ENCODE measurements at places on chromosomes 7 and 10.
A peak's percentile ranks its signal among the peaks of the same experiment; 100 is the strongest.

DNA sequence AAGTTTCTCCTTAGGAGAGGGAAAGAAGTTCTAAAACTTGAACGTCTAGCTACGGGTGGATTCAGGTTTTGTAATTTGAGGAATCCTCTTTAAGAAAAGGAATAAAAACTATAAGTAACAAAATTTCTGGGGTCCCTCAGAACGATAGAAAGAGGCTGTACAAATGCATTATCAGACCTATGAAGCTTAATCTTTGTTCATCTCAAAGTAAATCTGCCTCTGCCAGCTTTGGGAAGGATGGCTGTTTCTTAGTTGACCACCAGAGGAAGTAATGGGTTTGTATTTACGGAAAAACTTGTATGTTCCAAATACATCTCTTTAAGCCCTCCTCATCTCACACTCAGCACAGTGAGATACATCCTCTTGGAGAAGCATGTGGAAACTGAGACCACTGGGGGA, 864 bp downstream of the PSTK start:
- no peak for DNase-seq

GRCh38 chr7:138008588-138009349, 6.9 kb upstream of the CREB3L2 start:
- DNase-seq, result no peak

DNA sequence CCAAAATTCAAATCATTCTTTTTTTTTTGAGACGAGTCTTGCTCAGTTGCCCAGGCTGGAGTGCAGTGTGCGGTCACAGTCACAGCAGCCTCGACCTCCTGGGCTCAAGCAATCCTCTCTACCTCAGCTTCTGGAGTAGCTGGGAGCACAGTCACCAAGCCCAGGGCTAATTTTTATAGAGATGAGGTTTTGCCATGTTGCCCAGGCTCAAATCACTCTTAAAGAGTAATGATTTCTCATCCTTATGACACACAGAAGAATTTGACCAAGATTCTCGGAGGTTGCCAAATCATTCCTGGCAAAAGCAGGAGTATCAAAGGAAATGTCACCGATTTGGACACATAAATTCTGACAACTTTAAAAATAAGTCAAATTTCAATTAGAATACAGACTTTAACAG, 39.1 kb downstream of the SIRT1 start:
- DNase-seq, result no peak

- no peak for DNase-seq
These were observed 7.8 kb upstream of the NOC3L start for GRCh38 chr10:94370501-94370900.

DNA sequence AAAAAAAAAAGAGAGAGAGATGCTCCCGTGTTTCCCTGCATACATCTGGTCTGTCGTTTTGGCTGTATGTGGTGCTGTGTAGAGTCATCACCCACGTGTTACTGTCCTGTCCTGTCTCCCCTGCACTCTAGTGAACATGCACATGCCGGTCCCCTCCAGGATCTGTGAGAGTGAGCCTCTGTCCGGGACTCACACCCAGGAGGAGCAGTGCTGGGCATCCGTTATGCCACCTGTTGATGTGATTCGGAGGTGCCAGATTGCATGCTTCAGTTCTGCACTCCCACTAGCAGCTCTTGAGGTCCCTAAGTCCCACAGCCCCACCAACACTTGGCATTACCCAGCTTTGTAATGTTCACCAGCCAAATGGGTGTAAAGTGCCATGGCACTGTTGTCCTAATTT, 16.4 kb downstream of the GHRHR start:
- DNase-seq, result peak; percentile 6

- no peak for DNase-seq
These were observed 62.0 kb upstream of the NAMPT start for GRCh38 chr7:106346678-106347217.

GRCh38 chr7:6649241-6649961, 12.3 kb downstream of the ZNF316 start:
- no peak for DNase-seq

DNA sequence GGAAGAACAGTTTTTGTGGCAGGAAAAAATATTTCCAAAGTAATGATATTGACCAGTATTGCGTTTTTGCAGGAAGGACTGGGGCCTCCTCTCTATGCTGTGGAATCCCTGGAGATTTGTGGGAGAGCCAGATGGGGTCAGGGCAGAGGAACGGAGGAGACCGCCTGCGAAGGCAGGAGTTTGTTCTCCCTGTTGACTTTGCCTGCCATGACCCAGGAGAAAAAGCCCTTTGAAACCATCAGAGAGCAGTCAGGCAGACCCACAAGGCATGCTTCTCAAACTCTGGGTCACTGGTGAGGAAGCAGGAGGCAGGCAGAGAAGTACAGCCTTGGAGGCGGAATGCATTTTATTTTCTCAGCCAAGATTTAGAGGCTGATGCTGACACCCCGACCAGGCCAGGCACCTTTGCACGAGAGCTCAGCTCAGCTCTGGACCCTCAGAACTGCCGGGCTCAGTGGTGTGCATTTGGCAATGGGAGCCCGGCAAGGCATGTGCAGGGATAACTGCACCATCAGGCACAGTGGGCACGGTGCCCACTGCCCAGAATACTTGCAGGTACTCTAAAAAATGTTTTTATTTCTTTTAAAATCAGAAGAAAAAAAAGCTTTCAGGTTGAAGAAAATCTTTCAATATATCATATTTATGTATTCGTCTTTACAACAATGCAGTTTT, 410.4 kb downstream of the RPS24 start:
- no peak for DNase-seq

DNA sequence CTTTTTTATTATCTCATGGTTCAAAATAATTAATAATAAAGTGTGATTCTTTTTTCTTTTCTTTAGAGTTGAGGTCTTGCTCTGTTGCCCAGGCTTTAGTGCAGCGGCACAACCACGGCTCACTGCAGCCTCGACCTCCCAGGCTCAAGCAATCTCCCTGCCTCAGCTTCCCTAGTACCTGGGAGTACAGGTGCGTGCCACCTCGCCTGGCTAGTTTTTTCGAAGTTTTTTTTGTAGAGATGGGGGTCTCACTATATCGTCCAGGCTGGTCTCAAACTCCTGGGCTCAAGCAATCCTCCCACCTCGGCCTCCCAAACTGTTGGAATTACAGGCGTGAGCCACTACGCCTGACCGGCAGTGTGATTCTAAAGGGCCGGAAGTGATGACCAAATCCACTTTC, 28.0 kb upstream of the MSRB2 start:
- no peak for DNase-seq

DNA sequence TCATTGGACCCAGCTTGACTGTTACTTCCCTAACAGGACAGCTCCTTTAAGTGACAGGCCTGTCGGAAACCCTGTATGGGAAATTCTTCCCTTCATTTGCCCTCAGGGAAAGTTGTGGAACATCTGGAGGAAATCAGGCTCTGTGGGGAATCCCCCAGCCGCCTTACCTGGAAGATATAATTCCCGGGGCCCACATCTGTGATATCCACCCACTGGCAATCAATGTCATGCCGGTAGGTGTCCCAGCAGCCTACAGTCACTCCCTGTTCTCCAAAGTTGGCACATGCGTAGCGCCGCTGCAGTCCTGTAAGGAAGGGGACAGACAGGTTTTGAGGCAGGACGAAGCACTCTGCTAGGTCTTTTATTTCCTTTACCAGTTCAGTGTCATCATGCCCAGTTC, 16.6 kb downstream of the LOXL4 start:
- DNase-seq, result no peak

DNA sequence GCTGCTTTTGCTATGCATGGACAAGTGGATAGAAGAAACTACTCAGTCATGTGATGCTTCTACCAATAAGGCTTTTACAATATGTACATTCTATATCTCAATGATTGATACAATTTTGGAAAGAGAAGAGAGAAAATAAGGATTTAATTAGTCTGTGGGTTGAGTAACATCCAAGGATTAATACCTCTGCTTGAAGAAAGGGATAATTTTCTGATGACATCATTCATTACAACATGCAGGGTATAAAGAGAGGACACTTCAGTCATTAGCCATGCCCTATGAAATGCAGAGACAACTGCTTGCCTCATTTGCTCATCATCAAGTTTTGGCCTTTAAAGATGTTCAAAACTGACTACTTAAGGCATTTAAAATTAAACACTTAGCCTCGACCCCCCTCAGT, 237.3 kb downstream of the AHR start:
- no peak for DNase-seq

DNA sequence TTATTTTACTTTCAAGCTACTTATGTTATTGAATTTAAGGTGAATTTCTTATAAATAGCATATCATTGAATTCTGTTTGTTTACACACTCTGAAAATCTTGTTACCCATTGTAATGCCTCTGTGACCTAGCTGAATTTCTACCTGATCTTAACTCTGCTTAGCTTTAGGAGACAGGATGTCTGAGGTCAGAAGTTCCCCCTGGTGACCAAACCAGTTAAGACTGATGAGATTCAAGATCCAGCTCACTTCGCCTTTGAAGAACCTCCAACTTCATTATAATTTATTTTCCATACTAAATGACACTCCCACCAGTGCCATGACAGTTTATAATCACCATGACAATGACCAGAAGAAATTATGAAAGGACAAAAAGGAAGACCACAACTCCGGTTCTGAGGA, 213.4 kb upstream of the CDC14C start:
- DNase-seq, result no peak

- no peak for DNase-seq
These were observed 393.6 kb upstream of the CELF2 start for GRCh38 chr10:10623958-10624566.

DNA sequence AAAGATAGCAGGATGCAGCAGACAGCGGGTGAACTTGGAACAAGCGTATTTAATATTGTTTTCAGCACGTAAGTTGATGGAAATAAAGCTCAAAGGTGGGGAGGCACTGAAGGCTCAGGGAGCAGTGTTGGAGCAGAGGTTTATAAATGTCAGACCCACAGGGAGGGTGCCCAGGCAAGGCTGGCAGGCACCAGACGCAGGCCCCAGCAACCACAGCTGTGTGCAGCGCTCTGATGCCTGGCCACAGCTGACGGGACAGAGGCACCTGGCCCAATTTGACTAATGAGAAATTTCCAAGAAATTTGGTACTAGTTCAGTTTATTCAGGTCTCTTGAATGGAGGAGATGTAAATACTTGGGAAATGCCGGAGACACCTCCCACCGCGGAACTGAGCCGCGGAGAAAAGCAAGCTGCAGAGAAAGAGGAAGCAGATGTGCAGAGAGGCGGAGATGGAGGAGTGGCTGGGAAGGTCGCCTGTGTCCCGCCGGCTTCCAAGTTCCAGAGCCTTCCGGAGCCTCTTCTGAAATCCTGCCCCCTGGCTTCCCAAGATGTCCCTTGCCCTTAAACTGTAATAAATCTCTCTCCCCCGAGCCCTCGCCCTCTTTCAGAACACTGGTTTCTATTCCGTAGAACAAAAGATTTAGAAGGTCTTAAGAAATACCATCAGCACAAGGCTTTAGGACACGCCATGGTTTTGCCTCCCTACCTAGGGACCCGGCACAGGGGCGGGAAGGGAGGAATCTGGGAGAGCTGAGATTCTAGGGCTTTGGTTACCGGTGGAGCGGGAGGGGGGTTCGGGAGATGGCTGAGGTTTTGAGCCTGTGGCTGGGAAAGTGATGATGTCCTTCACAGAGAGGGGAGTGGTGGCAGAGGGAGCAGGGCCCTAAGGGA, 38.4 kb upstream of the PLXNA4 start:
- DNase-seq, result no peak

- no peak for DNase-seq
These were observed 41.3 kb downstream of the RBM33 start for GRCh38 chr7:155685791-155686160.

GRCh38 chr7:127652333-127653248, 597 bp downstream of the SND1 start:
- no peak for DNase-seq

DNA sequence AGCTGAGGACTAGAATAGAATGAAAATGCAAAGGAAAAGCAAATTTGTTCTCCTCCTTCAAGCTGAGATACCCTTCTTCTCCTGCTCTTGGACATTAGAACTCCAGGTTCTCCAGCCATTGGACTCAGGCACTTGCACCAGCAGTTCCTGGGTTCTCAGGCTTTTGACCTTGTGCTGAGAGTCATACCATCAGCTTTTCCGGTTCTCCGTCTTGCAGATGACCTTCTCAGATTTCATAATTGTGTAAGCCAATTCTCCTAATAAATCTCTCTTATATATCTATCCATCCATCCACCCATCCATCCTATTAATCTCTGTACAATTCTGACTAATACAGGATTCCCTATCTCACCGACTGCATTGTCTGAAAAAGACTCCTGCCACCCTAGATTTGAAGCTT, 108.3 kb downstream of the AHR start:
- no peak for DNase-seq

DNA sequence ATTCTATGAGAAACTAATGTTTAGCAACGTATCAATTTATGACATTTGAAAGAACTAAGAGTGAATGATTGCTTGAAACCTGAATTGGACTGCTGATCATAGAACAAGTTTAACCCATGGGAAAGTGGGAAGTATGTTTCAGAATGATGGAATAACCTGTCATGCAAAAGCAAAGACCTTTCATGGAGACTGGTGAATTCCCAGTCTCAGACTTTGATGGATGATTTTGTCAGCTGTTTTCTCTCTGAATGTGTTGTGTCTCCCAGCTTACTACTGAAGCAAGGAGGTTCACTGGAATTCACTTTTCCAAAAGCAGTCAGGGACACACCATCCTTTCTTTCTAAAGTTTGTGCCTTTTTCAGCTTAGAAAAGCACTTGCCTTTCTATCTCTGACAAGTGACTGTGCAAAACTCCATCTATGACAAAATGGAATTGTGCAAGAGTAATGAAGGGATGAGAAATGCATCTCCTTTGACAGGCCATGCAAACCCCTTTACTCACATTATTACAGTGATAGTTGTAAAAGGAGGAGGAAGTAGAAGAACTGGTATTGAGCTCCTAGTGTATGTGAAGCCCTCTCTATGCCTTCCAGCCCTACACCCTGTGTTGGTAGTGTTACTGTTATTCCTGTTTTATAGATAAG, 176.1 kb downstream of the PRKG1 start:
- DNase-seq, result no peak

DNA sequence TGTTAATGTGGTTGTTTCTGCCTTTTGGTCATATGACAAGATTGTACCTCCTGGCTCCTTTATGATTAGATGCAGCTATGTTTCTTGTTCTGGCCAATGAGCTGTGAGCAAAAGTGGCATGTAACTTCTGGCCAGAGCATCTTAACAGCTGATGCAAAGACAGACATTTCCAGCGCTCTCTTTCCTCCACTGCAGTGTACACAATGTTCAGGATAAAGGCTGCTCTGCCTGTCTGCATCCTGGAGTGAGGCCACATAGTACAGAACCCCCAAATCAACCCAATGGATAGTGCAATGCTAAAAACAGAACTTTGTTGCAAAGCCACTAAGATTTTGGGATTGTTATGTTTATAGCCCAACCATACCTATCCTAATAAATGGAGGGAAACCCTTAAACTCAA, 17.9 kb downstream of the EPC1 start:
- no peak for DNase-seq

Measured in omental fat pad (tissue), 4 donors.